Glomerular endothelial cell (primary cell): ENCODE measurements at places on chromosomes 1 and 21. TPM values are rescaled to one million over a fixed set of nuclear protein-coding genes. Genes with fewer than 3 reads are reported as not detected.

The RAB42 gene
- 0.64 and 1.5 TPM in 2 replicates for total RNA-seq

The RPE65 gene
- not detected in 2 replicates for total RNA-seq

The PRR9 gene
- not detected in 2 replicates for total RNA-seq

The CLEC20A gene
- not detected in 2 replicates for total RNA-seq

The MCOLN2 gene
- total RNA-seq: not detected in 2 replicates
